Epithelial cell of proximal tubule (primary cell): ENCODE measurements at places on chromosomes 16 and 17. TPM values are rescaled to one million over a fixed set of nuclear protein-coding genes. Genes with fewer than 3 reads are reported as not detected.

DNA sequence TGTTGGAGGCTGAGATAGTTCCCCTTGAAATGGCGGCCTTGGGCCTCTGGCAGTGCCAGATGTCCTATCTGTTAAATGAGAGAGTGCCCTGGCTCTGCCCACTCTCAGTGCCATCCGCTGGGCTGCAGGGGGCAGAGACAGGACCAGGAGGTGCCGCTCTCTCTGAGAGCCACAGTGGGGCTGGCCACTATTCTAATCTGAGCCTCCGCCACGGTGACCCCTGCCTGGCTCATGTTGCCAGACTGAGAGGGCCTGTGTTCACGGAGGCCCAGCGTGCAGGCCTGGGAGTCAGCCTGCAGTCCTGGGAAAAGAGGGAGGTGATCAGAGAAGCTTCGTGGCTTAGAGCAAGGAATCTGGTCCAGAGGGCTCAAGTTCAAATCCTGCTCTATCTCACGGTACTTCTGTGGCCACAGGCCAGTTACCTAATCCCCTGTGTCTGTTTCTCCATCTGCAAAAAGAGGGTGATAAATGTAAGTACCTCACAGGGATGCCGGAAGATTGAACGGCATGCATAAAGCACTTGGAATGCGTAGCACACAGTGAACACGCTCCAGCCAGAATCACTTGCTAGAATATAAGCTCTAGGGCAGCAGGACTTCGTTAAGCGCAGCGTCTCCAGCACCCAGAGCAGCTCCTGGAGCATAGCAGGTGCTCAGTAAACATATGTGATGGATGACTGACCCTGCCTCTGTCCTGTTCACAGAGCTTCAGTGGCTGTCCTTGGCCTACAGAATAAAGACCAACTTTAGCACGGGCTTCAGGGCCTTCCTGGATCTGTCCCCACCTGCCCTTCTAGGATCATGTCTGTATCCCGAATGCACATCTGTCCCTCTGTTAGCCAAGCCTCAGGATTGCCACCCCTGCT is 6.3 kb downstream of the ATP2A3 start:
- DNase-seq, result no peak

DNA sequence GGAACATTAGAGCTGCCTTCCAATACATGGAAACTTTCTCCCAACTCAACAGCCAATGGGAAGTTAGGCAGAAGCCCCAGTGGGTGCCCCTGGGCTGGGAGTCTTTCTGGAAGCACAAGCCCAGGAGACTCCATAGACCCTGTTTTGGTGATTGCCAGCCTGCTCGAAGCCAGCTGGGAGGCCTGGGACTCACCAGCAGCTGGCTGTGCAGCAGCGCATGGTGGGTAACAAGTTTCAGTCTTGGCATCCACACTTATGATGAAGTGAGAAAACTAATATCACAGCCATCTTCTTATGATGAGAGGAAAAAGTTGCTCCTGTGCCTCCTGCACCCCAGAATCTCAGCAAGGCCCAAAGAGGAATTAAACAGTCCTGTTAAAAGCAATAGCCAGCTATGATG is 522.5 kb upstream of the CDH5 start:
- DNase-seq, result no peak

DNA sequence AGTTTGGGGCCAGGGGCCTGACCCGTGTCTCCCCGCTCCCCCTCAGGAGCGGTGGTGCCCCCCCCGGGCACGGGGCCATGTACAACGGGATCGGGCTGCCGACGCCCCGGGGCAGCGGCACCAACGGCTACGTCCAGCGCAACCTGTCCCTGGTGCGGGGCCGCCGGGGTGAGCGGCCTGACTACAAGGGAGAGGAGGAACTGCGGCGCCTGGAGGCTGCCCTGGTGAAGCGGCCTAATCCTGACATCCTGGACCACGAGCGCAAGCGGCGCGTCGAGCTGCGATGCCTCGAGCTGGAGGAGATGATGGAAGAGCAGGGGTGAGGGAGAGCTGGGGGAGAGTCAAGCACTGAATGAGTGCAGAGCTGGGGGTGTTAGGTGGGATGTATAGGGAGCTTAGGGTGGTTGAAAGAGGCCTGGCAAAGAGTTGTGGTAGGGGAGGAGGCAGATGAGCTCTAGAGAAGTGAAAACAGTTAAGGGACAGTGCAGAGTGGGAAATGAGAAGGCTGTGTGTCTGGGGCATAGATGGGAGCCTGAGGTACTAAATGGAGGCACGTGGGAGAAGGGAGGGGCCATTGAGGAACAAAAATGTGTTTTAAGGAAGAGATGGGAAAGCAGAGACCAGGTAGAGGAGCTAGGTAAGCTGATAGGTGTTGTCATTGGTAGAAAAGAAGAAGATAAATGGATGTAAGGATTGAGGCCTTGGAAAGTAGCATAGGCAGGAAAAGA is 4.0 kb downstream of the SRRM2 start:
- DNase-seq, result no peak

- DNase-seq, result no peak
Measured at GRCh38 chr17:9766970-9767369, 24.4 kb downstream of the DHRS7C start.

GRCh38 chr17:6544011-6544370 is 12.4 kb downstream of the PITPNM3 start:
- no peak for DNase-seq

- DNase-seq, result no peak
Measured at GRCh38 chr16:1917056-1917664, 1.1 kb downstream of the HS3ST6 start.

GRCh38 chr17:66459811-66460270 is 157.4 kb downstream of the PRKCA start:
- DNase-seq, result peak; percentile 97

GRCh38 chr17:80279895-80280294 is 19.2 kb downstream of the RNF213 start:
- no peak for DNase-seq

GRCh38 chr17:7837408-7838088 is 3.5 kb downstream of the KDM6B start:
- DNase-seq, result no peak

GRCh38 chr16:1863681-1864460 is 8.1 kb downstream of the MEIOB start:
- DNase-seq, result no peak

GRCh38 chr16:24773771-24774427 is 44.4 kb downstream of the TNRC6A start:
- DNase-seq, result no peak

GRCh38 chr17:27743281-27743885 is 56.9 kb downstream of the NOS2 start:
- no peak for DNase-seq

DNA sequence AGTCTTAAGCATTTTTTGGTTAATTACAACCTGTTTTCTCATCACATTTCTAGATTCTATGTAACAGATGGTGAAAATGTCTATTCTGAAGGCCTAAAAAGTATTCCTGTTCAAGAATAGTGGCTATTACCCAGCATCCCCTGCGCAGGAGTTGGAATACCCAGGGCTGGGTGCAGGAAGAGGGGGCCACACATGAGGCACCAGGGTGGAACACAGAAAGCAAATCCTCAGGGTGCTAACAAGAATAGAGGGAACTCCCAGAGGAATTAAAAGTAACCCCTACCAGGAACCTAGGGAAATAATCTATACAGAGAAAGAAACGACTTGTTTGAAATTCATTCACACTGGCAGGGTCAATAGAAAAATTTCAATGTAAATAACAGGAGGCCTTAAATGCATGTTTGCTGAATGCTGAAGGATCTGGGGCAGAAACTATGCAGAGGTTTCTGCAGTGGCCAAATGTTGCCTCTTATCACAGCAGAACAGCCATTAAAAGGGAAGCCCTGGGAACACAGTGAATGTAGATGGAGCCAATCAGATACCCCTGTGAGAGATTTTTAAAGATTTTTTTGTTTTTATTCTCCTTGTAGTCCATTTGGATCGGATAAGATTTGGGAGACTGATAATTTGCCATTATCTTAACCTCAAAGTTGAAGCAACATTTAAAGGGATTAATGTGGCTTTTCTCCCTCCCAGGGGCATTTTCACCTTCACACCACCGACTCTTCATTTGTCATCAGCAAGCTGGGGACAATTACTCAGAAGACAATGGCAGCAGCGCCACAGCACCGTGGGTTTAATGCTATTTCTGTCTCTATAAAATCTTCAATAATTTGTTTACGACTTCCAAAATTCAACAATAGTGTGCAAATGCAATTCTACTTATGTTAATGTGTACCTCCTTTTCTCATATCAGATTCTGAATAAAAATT is 196.0 kb upstream of the PSMD7 start:
- no peak for DNase-seq

DNA sequence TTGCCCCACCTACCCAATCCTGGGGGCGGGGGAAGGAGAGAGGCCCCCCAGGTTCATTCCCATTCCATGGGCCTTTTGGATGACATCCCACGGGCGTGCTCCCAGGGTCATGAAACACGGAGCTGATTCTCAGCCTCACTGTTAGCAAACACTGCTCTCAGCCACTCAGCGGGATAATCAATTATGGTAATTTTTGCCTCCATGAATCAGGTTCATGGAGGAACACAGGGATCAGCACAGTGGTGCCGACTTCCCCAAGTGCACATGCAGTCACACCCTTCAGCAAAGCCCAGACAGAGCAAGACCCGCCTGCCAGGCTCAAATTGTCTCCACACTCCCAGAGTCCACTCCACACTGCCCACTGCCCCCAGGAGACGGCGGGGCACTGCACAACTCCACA is 164.6 kb downstream of the ENGASE start:
- DNase-seq, result no peak

DNA sequence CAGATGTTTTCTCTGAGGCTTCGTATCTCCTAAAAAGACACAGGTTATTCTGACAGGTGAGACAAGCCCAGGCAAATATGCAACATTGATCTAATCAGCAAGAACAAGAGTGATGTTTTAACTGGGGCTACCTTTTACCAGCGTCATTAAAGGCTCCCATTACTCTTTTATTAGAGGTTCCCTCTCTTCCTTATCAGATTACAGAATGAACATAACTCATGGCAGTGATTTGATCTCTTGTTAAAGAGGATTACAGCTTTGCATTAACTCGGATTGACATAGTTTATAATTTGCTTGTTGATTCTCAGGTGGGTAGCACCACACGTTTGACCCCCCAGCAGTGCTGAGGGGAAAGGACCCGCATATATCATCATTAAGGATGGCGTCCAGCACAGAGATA is 90.5 kb downstream of the AATF start:
- DNase-seq, result no peak

GRCh38 chr17:82112181-82112913 is 14.3 kb upstream of the FASN start:
- no peak for DNase-seq

DNA sequence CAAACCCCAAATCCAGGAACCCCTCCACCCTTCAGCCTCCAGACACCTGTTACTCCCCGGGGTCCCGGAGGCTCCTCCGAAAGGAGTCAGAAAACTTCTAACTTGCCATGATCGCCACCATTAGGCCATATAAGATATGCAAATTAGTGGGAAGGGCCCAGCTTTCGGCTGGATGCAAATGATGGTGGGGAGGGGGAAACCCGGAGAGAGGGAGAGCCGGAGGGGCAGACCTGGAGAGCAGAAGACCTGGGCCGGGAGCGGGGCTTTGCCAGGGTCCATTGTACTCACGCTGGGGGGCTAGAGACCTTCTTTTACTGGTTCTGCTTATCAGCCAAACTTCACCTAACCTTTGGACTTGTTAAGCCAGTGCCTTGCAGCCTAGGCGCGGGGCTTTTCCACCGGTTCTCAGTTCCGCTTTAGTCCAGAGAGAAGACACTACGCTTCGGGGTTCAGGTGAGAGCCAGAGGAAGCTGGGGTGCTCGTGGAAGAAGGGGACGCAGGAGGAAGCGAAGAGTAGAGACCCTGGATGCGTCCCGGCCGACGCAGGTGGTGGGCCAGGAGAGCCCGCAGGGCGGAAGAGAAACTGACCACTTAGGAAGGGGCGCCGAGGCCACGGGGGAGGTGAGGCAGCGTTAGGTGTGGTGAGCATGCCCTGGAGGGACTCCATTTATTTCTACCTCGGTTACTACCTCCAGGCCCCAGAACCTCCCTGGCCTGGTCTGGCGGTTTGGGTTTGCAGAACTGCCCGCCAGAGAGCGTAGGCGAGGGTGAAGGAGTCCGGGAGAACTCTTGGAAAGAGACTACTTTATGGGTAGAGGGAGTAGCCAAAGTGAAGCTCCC is at the start of gene HNF1B:
HNF1B (minus strand) TSS at position 99 of the 840 bp plus-strand sequence. CDS start 175 bp downstream, outside the sequence.
- no peak for DNase-seq

Gene IL21R
- total RNA-seq, result 0.29 TPM in 1 of 2 replicates, not detected in the other

Gene KRT27
- not detected in 2 replicates for total RNA-seq

Gene BCL6B
- under 0.01 TPM in 1 of 2 replicates, not detected in the other for total RNA-seq

Gene BRIP1
- 12.6 and 20.8 TPM in 2 replicates for total RNA-seq

Gene MRC2
- total RNA-seq, result 15.0 and 50.4 TPM in 2 replicates

Gene ABCC12
- total RNA-seq, result not detected in 2 replicates

Gene VTN
- not detected in 2 replicates for total RNA-seq

Gene GFER
- 21.5 and 36.3 TPM in 2 replicates for total RNA-seq

Gene TBX6
- 0.07 and 1.3 TPM in 2 replicates for total RNA-seq

Gene TTLL6
- 0.22 TPM in 1 of 2 replicates, not detected in the other for total RNA-seq
